ENCODE measurements at places on chromosomes 12 and 14.

DNA sequence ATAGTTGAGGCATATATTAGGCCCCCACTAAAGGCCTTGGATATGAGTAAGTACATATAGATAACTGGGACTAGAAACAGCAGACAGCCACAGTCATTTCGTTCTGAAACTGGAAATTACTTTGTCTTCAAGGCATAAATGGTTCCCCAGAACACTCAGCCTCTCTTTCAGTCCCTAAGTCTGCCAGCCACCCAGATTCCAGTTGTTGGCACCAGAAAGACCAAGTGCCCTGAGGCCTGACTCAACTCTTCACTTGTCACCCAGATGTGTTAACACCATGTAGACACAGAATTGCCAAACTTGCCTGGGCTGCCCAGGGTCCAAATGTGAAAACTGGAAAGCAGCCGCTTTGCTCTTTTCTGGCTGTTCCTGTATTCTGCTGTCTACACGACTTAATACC lies 3.0 kb upstream of the LGALS3 start:
- no peak for DNase-seq

GRCh38 chr14:69131176-69131575 lies 21.7 kb downstream of the DCAF5 start:
- DNase-seq, result no peak

- no peak for DNase-seq
These were observed 1.4 kb downstream of the DUSP6 start for GRCh38 chr12:89350630-89351488.

- no peak for DNase-seq
These were observed 47.1 kb downstream of the EML1 start for GRCh38 chr14:99840265-99840664.

GRCh38 chr14:71996610-71997009 lies 64.4 kb downstream of the RGS6 start:
- DNase-seq, result no peak

- DNase-seq, result no peak
These were observed 226.5 kb upstream of the PELI2 start for GRCh38 chr14:55891692-55892091.

GRCh38 chr12:21657326-21658077 lies at the start of gene LDHB:
Gene LDHB, minus strand, starts transcription at chr12:21657842. Its CDS starts 3,171 bp downstream, at chr12:21654671.
- DNase-seq, result peak; percentile 91

DNA sequence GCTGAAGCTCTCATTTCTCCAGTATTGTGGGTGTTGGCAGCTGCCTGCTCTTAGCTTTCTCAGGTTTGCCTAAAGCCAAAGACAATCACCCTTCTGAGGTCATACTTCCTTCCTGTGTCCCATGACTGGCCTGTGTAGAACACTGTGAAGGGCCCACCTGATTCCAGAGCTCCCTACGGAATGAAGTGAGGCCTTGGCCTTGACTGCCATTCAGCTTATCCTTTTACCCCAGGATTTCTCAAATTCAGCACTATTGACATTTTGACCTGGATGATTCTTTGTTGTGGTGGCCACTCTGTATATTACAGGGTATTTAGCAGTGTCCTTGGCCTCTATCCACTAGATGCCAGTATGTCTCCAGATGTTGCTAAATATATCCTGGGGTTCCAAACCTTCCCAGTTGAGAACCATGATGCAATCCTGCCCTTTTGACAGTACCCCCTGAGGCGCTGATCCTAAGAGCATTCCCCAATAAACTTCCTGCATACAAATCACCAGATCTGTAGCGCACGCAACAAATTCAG lies 112.3 kb upstream of the KRR1 start:
- DNase-seq, result no peak

DNA sequence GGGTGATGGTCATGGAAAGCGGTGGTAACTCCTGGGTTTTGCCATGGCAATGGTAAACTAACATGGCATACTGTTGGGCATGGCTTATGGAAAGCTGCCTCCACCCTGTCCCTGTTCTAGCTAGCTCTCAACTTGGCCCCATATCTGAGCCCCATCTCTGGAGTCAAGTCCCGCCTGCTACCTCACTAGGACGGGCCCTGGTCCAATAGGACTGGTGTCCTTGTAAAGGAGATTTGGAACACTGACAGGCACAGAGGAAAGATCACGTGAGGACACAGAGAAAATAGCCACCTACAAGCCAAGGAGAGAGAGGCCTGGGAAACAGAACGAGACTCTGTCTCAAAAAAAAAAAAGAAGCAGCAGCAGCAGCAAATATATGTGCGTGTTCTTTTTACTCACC lies 59.8 kb downstream of the RNFT2 start:
- DNase-seq, result no peak

DNA sequence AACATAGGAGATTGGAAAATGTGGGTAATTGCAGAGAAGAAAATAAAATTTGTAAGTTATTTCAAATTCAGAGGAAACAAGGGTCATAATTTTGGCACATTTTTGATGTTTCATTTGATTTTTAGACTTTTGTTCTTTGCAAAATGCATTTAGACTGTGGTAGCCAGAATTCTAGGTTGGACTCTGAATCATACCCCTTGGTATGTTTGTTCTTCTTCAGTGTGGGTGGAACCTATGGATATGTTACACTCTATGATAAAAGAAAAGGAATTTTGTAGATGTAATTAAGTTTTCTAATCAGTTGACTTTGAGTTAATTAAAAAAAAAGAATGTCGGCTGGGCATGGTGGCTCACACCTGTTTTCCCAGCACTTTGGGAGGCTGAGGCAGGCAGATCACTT lies 827.0 kb downstream of the AACS start:
- DNase-seq, result no peak

GRCh38 chr12:25557830-25558436 lies 4.8 kb upstream of the LMNTD1 start:
- peak; percentile 57 for DNase-seq

GRCh38 chr12:3604748-3605586 lies 114.0 kb downstream of the PRMT8 start:
- DNase-seq, result peak; percentile 77
